A549 treated with GW870086 at 1 μM for 4 hours (cell line): ENCODE measurements at places on chromosomes 16 and 17. TPM values are rescaled to one million over a fixed set of nuclear protein-coding genes. Genes with fewer than 3 reads are reported as not detected.

The SLC6A2 gene
- 0.03 to 0.07 TPM in 2 of 5 replicates, not detected in the others for total RNA-seq

The RNF135 gene
- total RNA-seq: 22.6 to 26.1 TPM (median 24.5 TPM) in 5 replicates

The BAIAP3 gene
- 0.94 to 1.5 TPM (median 1.3 TPM) in 5 replicates for total RNA-seq

The ATAD5 gene
- total RNA-seq: 3.0 to 4.8 TPM (median 4.3 TPM) in 5 replicates

The DNAH2 gene
- 0.01 to 0.10 TPM (median 0.05 TPM) in 4 of 5 replicates, not detected in the other for total RNA-seq

The KCNJ2 gene
- total RNA-seq: 0.03 to 0.07 TPM (median 0.05 TPM) in 5 replicates

The CCL4L2 gene
- not detected in 5 replicates for total RNA-seq

The SMIM36 gene
- not detected in 5 replicates for total RNA-seq

The SLFN12L gene
- total RNA-seq: 0.09 TPM in 1 of 5 replicates, not detected in the others

The MYADML2 gene
- not detected in 5 replicates for total RNA-seq

The TP53TG3F gene
- total RNA-seq: 0.07 to 0.14 TPM in 2 of 5 replicates, not detected in the others

The HS3ST2 gene
- total RNA-seq: not detected in 5 replicates

The ZNF423 gene
- total RNA-seq: 0.05 to 0.27 TPM (median 0.15 TPM) in 5 replicates

The OTOP3 gene
- total RNA-seq: not detected in 5 replicates

The HOXB7 gene
- total RNA-seq: 29.6 to 32.2 TPM (median 30.8 TPM) in 5 replicates

The LRRC37A gene
- total RNA-seq: 0.79 to 0.99 TPM (median 0.83 TPM) in 5 replicates

The SNX20 gene
- not detected in 5 replicates for total RNA-seq

The CES4A gene
- 1.8 to 2.7 TPM (median 2.0 TPM) in 5 replicates for total RNA-seq

The PTRH2 gene
- total RNA-seq: 96.7 to 125 TPM (median 103 TPM) in 5 replicates

The COPRS gene
- 123 to 169 TPM (median 157 TPM) in 5 replicates for total RNA-seq

The NPTX1 gene
- 81.9 to 151 TPM (median 124 TPM) in 5 replicates for total RNA-seq
